ENCODE measurements at places on chromosomes 6 and 20.

- DNase-seq, result no peak
Observed at GRCh38 chr6:37047346-37047688, 41.9 kb downstream of the FGD2 start.

DNA sequence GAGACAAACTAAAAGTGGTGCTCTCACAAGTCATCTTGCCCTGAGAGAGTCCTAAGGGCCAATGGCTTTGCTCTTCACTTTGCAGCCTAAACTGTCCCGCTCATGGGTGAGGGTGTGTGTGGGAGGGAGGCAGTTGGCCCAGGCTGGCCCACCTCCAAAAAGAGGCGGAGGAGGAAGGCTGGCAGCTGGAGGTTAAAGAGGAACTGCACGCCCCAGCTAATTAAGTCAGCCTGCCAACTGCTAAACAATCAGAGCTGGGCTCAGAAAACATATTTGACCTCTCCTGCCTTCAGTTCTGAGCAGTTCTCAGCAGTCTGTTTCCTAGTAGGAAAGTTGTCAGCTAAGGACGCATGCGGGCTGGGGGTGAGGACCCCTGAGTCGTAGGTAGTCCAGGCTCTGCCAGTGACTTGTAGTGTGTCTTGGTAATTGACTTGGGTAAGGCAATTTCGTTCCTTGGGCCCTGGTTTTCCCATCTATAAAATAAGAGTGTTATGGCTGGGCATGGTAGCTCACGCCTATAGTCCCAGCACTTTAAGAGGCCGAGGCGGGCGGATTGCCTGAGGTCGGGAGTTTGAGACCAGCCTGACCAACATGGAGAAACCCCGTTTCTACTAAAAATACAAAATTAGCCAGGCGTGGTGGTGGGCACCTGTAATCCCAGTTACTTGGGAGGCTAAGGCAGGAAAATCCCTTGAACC, 17.0 kb downstream of the GSS start:
- DNase-seq, result peak; percentile 9

- no peak for DNase-seq
Observed at GRCh38 chr20:61628480-61628879, 376.4 kb downstream of the CDH4 start.

DNA sequence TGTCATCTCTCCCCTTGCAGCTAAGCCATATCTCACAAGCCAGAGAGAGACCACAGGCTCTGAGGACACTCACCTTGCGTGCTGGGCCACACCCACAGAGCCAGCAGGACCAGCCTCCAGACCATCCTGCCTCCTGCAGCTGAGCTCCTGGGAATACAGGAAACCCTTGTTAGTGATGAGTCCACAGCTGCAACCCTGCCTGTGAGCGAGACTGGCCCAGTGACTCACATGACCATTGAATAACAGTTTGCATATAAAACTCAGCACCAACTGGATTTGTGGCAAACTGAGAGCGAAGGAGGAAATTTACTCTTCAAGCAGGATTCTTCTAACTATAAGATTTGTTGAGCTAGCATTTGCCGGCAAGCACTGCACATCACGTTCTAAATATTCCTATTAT, 3.0 kb downstream of the THBS2 start:
- DNase-seq, result no peak

GRCh38 chr6:33755070-33755869, 8.6 kb upstream of the IP6K3 start:
- no peak for DNase-seq

DNA sequence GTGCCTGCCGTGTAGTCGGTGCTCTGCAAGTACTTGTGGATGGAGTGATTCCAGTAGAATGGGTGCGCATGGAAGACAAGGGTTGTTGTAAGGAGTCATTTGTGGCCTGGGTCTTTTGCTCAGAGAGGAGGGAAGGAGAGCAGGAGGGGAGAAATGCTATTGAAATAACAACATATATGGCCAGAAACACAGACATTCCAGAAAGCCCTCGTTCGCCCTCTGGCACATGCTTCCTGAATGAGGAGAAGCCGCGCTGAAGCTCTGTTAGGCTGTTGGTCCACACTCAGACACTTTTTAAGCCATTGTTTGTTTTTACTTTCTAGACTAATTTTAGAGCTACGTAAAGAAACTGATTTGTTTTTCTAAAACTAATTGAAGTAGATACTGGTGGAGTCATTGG, 107.4 kb downstream of the RPP40 start:
- DNase-seq, result no peak

DNA sequence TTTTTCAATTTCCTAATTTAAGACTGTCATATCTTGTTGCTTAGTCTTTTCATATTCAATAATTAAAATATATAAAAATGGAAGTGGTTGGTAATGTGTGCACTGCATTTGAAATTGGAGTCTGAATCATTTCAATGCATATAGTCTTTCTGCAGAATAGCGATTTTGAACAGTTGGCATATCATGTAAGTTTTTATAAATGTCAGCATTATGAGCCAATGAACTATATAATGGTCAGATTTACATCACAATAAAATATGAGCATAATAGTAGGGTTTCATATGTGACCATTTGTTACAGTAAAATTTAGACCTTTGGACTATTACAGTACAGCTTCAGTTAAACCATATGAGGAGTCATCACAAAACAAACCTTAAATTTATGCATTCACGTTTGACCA, 4.3 kb downstream of the RAB32 start:
- no peak for DNase-seq

DNA sequence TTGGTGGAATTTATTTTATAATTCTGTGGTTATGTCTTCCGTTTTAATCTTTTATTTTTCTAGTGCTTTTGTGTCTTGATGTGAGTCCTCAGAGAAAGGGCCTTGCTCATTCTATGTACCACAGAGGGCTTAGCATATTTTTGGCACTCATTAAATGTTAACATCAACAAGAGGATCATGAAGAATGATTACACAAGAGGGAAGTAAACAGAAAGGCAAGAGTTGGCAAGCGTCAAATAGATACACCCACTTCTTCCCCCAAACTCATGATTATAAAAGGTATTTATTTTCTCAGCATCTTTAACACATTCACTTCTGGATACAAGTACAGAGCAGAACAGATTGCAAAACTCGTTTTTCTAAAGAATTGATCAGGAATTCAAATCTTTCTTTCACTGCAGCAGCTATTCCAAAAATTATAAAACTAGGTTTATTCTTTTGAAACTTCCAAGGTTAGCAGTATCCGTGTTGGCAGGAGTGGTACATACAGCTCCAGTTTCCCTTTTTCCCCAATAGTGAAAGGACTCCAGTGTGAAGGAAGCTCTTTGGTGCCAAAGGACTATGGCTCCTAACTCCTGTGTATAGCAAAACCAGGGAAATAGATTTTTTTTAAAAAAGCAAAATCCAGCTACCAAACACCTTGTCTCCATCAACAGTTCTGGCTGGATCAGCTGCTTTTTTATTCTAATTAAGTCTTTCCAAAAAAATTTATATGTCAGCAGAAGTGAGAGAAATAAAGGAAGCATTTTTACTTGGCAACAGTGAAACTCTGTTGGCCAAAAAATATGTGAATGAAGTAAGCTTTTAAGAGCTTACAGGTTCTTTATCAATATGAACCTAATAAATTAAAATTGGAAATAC, 221.9 kb downstream of the ADGRG6 start:
- no peak for DNase-seq

- DNase-seq, result no peak
Observed at GRCh38 chr20:19451923-19452295, 239.5 kb downstream of the SLC24A3 start.

DNA sequence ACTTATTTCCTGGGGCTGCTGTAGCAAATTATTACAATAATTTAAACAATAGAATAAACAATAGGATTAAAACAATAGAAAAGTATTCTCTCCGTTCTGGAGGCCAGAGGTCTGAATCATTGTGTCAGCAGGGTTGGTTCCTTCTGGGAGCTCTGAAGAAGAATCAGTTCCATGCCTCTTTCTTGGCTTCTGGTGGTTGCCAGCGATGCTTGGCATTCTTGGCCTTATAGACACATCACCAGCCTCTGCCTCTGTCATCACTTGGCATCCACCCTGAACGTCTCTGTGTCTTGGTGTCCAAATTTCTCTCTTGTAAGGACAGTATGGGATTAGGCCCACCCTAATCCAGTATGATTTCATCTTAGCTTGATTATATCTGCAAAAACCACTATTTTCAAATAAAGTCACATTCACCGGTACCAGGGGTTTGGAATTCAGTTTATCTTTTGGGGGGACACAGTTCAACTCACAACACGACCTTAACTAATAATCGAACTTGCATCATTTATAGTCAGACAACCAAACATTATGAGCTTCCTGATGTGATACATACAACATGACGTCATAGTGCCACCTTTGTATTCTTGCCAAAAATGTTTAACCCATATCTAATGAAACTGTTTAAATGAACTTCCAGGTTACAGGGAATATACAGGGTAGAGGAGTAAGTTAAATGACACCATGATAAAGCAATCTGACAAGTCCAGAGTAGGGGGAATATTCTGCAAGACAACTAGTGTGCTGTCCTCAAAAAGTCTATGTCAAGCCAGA, 84.7 kb upstream of the RNF24 start:
- no peak for DNase-seq

DNA sequence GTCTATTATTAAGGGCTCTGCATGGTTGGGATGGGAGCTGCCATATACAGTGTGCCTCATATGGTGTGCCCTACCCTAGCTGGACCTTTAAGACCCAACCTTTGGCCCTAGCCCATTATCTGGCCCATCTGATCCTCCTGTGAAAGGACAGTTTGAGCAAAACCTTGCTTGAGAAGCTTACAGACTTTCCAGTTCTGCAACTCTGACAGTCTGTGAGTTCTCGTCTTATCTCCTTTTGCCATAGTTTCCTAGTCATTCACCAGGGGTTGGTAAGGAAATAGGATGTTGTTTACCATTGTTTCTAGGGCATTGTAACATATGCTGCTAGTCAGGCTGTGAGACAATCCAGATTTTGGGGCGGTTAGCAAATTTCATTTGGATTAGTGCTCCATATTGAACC, 17.2 kb downstream of the CTNNBL1 start:
- no peak for DNase-seq

GRCh38 chr6:109503327-109504224, 20.6 kb upstream of the ZBTB24 start:
- no peak for DNase-seq

DNA sequence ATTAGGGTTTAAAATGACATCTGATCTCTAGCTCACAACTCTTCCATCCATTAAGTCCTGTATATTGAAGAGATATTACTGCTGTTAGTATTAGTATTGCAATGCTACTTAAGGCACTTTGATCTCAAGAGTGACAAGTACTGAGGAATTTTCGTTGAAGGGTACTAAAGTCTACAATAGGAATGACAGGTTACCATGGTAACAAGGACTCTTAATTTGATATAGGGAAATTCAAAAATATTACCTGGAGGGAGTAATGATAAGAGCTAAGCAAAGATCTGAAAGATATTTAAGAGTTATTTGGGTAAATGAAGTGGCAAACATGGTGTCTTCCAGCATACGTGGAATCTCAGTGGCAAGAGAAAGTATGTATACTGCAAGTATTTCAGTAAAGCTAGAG, 518.0 kb upstream of the SLC35B3 start:
- DNase-seq, result no peak

- no peak for DNase-seq
Observed at GRCh38 chr20:64167676-64168075, 3.4 kb downstream of the MYT1 start.

DNA sequence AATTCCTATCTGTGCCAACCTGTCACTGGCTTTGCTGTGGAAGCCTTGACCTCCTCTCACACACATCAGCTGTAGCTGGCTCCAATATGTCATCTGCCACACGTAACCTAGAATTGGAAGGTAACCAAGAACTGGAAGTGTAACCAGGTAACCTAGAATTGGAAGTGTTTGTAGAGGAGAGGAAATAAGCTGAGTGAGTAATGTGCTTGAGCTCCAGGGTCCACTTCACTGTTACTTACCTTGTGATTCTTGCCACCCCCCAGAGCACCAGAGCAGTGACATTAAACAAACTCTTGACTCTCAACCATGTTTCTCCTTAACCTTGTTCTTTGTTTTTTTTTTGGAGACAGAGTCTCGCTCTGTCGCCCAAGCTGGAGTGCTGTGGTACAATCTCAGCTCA, 350.5 kb downstream of the NRN1 start:
- DNase-seq, result no peak

- DNase-seq, result no peak
Observed at GRCh38 chr20:24836041-24836533, 113.0 kb upstream of the CST7 start.

- no peak for DNase-seq
Observed at GRCh38 chr6:159152041-159152440, 17.2 kb upstream of the FNDC1 start.
